ENCODE measurements at places on chromosomes 16 and 17.

- DNase-seq, result no peak
These were observed 67.4 kb downstream of the CDH11 start for GRCh38 chr16:65054457-65054856.

DNA sequence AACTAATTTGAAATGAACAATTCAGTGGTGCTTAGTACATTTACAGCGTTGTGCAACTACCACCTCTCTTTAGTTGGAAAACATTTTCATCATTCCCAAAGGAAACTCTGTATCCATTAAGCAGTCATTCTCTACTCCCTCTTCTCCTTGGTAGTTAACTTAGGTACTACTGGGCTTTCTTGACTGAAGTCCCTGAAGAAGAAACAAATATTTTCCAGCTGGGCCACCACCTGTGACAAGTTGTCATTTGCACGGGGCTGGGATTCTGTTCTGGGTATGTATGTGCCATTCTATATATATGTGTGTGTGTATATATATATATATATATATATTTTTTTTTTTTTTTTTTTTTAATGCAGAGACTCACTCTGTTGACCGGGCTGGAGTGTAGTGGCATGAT lies 15.4 kb upstream of the RMI2 start:
- DNase-seq, result no peak

GRCh38 chr16:88835383-88835782 lies 21.4 kb downstream of the GALNS start:
- no peak for DNase-seq

GRCh38 chr16:54957403-54958166 lies 26.9 kb downstream of the IRX5 start:
- no peak for DNase-seq

- no peak for DNase-seq
These were observed 79.8 kb downstream of the ZNF778 start for GRCh38 chr16:89297156-89297874.

DNA sequence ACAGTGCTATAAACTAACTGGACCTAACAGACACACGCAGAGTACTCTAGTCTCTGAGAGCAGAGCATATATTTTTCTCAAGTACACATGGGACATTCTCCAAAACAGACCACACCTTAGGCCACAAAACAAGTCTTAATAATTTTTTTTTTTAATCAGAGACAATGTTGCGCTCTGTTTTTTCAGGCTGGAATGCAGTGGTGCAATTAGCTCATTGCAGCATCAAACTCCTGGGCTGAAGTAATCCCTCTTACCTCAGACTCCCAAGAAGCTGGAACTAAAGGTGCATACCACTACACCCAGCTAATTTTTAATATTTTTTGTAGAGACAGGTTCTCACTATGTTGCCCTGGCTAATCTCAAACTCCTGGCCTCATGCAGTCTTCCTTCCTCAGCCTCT lies 37.7 kb downstream of the ULK2 start:
- DNase-seq, result no peak

- peak; percentile 44 for DNase-seq
These were observed 1.2 kb downstream of the HCRT start for GRCh38 chr17:42183741-42184711.

DNA sequence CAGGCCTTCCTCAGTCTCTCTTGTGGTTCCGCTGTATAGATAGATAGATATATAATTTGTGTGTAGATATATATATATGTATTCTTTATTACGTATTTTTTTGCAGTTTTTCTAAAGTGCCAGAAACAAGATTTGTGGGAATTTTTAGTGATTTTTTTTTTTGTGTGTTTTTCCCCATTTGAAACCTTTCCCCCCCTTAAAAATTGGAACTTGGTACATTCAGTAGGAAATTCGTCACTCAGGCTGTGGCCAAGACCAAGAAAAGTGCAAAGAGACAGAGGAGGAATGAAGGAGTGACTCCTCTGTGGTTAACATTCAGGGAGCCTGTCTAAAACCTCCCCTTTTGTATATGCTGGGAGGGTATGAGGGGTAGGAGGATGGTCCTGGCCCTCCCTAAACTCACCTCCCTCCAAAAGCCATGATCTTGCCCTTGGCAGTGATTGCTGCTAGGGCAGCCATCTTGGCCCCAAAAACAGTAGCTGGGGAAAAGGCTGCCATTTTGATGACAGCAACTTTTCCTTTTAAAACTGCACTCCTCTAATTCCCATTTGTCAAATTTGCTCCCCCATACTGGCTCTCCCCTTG lies 15.2 kb downstream of the CHRNB1 start:
- DNase-seq, result no peak

DNA sequence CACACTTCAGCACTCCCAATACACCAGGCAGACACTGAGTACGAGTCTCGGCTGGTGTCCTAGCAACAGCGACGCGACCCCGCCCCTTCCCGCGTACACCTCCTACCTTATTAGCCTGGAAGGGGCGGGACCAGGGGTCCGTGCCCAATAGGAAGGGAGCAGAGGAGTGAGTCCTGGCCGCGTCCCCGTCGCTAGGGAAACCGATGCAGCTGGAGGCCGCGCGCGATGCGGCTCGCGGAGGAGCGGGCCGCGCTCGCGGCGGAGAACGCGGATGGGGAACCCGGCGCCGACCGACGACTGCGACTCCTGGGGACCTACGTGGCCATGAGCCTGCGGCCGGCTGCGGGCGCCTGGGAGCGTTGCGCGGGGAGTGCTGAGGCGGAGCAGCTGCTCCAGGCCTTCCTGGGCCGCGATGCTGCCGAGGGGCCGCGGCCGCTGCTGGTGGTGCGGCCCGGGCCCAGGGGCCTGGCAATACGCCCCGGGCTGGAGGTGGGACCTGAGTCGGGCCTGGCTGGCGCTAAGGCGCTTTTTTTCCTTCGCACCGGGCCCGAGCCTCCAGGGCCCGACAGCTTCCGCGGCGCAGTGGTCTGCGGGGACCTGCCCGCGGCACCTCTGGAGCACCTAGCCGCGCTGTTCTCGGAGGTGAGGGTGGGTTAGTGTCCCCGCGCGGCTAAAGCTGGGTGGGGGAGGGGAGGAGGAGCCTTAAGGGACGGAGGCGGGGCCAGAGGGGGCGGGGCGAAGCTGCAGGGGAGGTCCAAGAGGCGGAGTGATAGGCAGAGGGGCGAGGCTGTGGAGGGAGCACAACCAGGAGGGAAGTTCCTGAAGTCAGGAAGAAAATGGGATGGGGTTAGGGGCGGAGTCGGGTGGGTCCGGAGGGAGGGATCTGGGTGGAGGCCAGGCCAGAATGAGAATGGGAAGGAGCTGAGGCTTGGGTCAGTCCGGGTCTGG lies at the start of gene DNAH9:
DNAH9 (plus strand) TSS at position 197 of the 948 bp plus-strand sequence; CDS start at position 226, 29 bp downstream.
- DNase-seq, result no peak

- no peak for DNase-seq
These were observed 52.1 kb upstream of the LYRM9 start for GRCh38 chr17:27945333-27945616.

GRCh38 chr16:21301168-21301894 lies 23.2 kb upstream of the CRYM start:
- DNase-seq, result no peak

DNA sequence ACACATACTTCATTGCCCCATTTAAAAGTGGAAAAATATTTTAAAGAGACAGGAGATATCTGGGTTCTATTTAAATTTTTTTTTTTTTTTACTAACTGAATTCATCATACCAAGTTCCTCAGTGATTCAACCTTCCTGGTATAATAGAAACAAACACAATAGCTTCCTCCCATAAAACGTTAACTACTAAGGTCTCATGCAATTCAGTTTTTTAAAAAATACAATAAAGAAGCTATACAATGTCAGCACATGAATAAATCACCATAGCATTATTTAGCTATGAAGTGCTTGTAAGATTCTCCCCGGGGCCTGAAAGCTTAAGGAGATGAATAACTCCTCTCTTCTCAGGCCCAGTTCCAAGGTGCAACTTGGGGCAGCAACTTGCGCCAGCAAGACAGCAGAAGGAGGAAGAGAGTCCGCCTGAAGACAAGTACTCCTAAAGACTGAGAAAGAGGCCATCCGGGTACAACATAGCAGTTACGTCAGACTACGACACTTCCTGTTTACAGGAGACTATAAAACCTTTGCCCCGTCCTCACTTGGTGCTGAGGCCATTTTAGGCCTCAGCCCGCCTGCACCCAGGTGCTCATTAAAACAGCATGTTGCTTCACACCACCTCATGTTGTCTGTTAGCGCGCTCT lies 81.5 kb downstream of the MYO1D start:
- no peak for DNase-seq

Measured in stimulated activated CD8-positive, alpha-beta memory T cell treated with anti-CD3 and anti-CD28 coated beads, Interleukin-4, amount 100 ng/mL, for 4 hours (primary cell).